ENCODE measurements at places on chromosomes 6 and 20.

DNA sequence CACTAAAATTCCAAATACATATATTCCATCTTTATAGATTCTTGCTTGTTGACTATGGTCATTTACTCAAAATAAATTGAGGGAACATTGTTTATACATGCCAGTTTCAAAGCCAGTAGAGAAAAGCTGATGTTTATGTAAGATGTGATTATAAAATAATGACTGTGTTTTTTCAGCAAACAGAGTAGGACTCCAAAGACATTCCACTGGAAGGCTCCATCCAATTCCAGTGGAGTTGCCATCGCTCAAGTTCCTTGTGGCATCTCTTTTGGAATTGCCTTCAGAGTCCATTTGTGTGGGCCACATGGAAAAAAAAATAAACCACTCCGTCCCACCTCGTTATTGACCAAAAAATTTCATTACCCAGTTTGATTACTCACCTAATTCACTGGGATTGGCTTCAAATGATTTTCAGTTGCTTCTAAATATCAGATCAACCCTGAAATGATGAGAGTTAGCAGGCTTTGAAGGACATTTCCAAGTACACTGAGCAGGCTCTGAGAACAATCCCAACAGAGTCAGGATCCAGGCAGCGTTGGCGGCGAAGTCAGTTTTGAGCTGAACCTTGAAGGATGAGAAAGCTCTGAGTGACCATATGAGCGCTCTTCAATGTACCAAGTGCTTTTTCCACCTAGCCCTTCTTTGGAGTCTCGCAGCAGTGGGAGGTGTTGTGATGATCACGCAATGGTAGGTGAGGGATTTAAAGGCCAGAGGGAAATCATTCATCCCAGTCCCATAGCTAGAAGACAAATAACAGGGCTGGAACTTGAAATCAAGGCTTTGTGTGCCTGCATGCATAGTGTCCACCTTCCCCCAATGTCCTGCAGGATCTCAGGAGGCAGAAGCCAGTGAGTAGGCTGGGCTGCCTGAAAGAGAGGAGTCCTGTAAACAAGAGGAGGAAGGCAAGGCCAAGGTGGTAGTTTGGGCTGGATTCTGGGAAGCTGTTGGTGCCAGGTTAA, 281.7 kb downstream of the CDC5L start:
- DNase-seq = no peak

GRCh38 chr6:4717124-4717523, 59.1 kb upstream of the CDYL start:
- DNase-seq = no peak

DNA sequence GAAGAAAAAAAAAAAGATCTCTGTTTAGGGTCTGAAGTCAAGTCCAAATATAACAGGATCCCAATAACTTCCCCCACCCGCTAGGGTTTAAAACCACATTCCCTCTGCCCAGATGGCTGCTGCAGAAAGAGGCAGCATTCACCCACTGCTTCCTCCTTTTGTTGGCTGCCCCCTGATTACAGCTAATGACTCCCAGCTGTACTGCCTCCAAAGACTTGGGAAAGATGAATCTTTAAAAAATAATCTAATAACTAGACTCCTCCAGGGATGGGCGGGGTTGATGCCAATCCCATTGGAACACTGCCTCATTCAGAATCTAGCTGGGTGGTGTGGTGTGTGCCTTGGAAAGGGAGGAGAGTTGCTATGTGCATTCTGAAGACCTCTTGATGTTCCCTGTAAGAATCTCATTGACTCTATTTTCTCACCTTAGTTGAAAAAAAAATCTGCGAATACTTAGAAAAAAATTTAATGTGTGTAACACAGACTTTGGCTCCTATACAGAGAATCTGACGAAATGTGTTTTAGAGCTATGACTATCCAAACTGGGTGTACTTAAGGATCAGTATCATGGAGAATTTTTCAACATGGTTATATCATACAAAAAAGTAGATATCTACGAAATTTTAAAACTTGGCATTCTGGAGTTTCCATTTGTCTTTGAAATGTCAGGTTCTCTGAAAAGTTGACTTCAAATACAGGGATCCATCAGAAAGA, 174.0 kb downstream of the RNF144B start:
- DNase-seq = peak; percentile 7

DNA sequence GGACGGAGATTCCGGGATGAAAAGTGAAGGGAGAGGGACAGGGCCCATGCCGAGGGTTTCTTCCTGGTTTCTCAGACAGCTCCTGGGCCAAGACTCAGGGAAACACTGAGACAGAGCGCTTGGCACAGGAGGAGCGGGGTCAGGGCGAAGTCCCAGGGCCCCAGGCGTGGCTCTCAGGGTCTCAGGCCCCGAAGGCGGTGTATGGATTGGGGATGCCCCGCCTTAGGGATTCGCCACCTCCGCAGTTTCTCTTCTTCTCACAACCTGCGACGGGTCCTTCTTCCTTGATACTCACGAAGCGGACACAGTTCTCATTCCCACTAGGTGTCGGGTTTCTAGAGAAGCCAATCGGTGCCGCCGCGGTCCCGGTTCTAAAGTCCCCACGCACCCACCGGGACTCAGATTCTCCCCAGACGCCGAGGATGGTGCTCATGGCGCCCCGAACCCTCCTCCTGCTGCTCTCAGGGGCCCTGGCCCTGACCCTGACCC, 55.0 kb upstream of the HLA-A start:
- no peak for DNase-seq

GRCh38 chr6:170212051-170212756, 78.7 kb downstream of the DLL1 start:
- no peak for DNase-seq

- no peak for DNase-seq
These were observed 103.1 kb downstream of the TCP11 start for GRCh38 chr6:35038076-35038475.

- peak; percentile 68 for DNase-seq
These were observed 80.4 kb upstream of the MYL9 start for GRCh38 chr20:36460648-36461599.

DNA sequence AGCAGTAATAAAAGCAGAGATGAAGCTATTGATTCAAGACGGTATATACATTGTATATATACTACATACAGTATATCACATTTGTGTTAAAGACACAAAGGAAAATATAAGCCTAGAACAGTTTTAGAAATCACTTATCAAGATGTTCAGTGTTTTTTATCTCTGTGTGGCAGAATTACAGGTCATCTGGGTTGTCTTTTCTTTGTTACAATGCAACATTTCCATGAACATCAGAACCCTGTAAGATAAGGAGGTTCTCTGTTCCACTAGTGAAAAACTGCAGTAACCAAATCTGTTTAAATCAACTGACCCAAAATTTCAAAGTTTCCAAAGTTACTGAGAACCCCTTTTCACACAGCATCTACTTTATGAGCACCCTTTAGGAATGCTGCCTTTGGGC, 42.2 kb downstream of the B4GALT5 start:
- no peak for DNase-seq

- no peak for DNase-seq
These were observed 86.3 kb downstream of the RFPL4B start for GRCh38 chr6:112433457-112433856.

GRCh38 chr20:8121666-8122065, 10.4 kb upstream of the PLCB1 start:
- DNase-seq = no peak

- DNase-seq = no peak
These were observed 279.9 kb downstream of the CD83 start for GRCh38 chr6:14397518-14397901.

- DNase-seq = no peak
These were observed 190.0 kb downstream of the PLCB4 start for GRCh38 chr20:9258901-9259300.

- no peak for DNase-seq
These were observed 11.7 kb upstream of the STAU1 start for GRCh38 chr20:49199729-49200293.

DNA sequence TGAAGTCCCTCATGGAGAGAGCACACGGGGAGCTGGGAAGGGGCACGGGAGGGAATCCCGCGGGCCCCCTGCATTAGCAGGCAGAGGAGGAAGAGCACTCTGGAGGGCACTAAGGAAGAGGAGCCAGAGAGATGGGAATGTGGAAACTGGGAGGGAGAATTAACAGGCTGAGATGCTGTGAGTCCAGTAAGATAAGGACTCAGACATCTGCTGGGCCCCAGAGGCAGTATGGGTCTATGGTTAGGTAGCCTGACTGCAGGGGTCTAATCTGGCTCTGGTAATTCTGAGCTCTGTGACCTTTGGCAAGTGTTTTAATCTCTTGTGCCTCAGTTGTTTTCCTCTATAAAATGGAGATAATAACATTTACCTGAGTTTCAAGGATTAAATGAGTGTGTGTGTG, 15.7 kb upstream of the SRSF3 start:
- DNase-seq = no peak
